ENCODE measurements at places on chromosomes 2 and 18.

DNA sequence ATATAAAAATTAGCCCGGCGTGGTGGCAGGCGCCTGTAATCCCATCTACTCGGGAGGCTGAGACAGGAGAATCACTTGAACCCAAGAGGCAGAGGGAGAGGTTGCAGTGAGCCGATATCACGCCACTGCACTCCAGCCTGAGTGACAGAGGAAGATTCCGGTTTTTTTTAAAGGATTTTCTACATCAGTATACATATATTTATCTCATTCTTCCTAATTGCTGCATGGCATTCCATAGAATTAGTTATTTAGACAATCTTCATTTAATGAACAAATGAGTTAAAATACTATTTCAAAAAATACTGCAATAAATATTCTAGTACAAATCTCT lies 2.0 kb downstream of the GTF3C2 start:
- DNase-seq: no peak

- no peak for DNase-seq
Observed at GRCh38 chr2:151809073-151809383, 19.2 kb downstream of the ARL5A start.

DNA sequence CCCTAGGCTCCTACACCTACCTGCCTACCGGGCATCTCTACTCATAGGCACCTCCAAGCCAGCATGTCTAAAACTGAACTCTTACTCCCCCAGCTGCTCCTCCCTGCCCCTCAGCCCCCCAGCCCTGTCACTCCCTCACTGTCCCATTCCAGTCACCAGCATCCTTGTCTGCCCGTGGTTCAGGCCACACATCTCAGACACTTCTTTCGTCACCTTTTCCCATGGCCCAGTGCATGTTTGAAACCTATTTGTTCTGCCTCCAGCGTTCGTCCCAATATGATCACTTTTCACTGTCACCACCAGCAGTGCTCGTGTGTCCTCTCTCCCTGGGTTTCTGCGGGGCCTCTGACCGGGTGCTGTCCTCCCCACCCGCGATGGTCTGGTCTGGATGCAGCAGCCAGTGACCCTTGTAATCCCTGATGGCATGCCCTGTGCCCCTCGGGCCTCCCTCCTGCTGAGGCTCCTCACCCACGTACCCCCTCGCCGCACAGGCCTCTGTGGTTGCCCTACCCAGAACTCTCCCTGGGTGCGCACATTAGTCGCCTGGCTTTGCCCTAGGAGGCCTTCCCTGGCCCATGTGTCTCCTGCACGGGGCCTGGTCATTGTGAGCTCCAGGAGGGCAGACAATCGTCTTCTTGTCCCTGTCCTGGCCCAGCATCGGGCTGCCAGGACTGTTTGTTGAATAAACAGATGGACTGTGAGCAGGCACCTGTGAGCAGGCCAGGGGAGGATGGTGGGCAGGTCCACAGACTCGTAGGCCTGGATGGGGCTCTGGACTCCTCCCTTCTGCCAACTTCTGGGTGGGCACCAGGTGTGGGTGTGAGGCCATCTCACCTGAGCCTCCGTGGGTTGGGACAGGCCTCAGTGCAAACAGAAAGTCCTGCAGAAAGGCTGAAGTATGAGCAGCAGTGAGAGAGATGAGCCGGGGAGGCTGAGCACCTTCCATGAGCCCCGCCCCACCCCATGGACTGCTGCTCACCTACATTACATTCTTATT lies 15.5 kb downstream of the LDLRAD4 start:
- DNase-seq: no peak

DNA sequence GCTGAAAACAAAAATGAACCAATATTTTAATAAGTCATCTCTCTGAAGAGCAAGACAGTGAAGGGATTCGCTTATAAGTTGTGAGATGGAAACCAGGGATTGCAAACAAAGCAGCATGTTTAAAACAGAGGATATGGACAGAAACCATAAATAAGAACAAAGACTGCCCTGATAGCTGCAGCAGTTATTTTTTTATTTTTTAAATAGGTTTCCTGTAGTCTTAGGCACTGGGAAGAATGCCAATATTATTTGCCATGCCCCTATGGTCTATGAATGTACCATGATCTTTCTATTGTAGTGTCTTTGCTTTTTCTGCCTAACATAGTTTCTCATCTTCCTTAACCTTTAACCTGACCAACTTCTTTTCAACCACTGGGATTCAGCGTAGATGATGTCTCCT lies 1334.0 kb upstream of the NRXN1 start:
- no peak for DNase-seq

- no peak for DNase-seq
Observed at GRCh38 chr18:48742706-48743475, 204.1 kb downstream of the CTIF start.

- no peak for DNase-seq
Observed at GRCh38 chr2:29663268-29663667, 258.1 kb downstream of the ALK start.

DNA sequence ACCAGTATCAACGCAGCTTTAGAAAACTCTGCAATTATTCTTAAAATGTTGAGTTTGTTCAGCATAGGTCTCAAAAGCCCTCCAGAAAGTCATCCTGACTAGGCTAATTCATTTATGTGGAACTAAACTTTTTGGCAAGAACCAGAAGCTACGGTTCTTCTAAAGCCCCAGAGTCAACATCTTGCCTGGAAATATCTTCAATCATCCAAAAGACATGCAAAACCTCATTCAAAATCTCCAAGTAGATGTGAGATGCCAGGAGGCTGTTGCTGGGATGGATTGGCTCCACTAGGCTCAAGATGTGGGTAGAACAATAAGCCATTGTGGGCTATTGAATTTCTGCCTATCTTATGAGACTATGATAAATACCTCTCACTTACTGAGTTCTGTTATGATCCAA lies 2.1 kb upstream of the SCG2 start:
- DNase-seq: no peak

DNA sequence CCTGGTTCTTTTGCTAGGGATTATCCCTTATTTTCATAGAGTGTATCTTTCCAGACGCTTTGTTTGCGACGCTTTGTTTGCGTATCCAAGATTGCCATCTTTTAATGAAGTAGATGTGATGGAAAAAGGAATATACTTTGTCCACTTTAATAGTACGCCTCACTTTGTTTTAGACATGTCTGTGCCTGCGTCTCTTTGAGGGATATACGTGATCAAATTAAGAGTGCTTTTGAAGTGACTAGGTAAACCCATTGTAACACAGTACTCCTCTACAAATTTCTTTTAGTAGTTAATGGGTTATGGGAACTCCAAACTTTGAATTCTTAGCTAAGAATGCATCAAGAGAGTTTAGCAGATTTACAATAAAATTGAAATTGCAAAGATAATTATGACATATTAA lies 27.9 kb downstream of the ACSL3 start:
- DNase-seq: no peak

GRCh38 chr2:28951910-28952835 lies 28.9 kb upstream of the TOGARAM2 start:
- no peak for DNase-seq

- peak; percentile 92 for DNase-seq
Observed at GRCh38 chr2:170815746-170816503, 762 bp upstream of the GAD1 start.

DNA sequence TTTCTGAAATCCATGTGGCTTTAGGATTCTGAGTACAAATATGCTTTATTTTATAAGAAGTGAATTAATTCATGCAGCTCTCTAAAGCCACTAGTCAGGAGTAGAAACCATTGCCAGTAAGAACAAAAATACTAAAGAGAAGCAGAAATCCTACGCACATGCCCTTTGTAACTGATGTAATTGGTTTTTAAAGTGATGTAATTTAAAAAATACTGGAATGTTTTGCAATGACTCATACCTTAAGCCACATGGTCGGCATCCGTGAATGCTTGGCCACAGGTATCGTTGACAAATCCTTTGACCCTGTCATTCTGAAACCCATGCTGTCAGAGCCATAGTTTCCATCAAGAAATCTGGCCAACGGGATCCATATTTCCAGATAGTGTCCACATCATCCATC lies 213.3 kb downstream of the ACKR3 start:
- DNase-seq: no peak
